ENCODE measurements at places on chromosomes 2 and 18.

DNA sequence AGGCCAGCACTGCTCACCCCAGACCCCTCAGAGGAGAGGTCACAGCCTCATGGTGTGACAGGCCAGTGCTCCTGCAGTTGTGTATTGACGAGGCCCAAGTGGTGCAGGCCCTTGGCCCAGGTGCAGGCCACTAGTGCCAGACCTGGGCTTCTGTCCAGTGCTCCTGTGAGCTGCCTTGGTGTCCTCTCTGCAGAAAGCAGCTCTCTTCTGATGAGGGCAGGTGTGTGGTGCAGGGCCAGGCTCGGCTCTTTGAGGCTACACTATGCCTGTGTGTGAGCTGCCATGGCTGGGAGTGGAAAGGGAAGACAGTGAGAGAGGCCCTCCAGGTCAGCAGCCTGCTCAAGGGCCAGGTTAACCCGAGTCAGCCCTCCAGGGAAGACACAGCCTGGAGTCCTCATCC, 17.1 kb downstream of the EHD3 start:
- DNase-seq = no peak

DNA sequence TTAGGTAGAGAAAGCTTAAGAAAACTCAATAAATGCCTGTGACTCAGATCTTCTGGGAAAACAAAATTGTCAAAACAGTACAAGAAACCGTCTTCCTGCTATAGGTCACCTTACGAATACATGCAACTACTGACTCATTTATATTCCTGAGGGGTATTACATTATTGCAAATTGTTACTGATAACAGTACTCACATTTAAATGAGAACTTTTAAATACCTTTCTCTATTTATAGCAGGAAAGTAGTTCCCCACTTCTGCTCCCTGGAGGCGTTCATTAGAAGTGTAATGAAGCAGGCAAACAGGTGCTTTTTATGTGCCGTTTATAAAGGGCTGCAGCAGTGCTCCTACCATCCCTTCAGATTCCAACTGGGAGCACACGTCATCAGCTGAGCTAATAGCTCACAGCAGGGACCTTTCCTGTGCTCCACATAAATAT, 65.1 kb upstream of the RPRM start:
- DNase-seq = no peak

GRCh38 chr2:151827564-151828142, 568 bp downstream of the ARL5A start:
- DNase-seq = no peak

GRCh38 chr2:25032901-25033300, 9.0 kb upstream of the EFR3B start:
- DNase-seq = no peak

DNA sequence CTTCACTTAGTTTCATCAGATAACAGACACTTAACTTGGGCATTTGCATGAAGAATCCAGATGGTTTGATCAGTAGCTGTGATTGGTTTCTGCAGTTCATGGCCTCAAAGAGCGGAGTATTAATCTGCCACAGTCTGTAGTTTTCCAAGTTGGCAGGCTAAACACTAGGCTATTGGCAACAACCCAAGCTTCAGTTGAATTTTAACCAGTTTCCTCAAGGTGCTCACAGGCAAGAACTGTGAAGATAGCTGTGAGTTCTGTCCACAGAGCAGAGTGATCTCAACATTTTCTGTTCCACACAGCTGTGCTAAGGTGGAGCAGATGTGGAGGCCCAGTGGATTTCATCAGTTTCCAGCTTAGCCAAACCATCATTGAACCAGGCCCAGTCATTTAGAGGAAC, 469.5 kb upstream of the LINC00305 start:
- no peak for DNase-seq

- no peak for DNase-seq
These were observed 234.4 kb downstream of the LOXHD1 start for GRCh38 chr18:46422552-46423055.

- no peak for DNase-seq
These were observed 83.0 kb upstream of the FZD7 start for GRCh38 chr2:201950606-201951005.

DNA sequence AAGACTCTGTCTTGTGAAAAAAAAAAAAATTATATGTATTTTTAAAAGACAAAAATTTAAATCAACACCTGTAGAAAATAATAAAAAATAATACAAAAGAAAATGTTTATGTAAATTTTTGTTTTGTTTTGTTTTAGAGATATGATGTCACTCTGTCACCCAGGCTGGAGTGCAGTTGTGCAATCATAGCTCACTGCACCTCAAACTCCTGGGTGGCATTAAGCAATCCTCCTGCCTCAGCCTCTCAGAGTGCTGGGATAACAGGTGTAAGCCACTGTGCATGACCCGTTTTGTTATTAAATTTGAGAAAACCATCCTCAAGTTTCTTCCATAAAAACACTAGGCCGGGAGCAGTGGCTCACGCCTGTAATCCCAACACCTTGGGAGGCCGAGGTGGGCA, 56.2 kb upstream of the B3GNT7 start:
- DNase-seq = no peak

DNA sequence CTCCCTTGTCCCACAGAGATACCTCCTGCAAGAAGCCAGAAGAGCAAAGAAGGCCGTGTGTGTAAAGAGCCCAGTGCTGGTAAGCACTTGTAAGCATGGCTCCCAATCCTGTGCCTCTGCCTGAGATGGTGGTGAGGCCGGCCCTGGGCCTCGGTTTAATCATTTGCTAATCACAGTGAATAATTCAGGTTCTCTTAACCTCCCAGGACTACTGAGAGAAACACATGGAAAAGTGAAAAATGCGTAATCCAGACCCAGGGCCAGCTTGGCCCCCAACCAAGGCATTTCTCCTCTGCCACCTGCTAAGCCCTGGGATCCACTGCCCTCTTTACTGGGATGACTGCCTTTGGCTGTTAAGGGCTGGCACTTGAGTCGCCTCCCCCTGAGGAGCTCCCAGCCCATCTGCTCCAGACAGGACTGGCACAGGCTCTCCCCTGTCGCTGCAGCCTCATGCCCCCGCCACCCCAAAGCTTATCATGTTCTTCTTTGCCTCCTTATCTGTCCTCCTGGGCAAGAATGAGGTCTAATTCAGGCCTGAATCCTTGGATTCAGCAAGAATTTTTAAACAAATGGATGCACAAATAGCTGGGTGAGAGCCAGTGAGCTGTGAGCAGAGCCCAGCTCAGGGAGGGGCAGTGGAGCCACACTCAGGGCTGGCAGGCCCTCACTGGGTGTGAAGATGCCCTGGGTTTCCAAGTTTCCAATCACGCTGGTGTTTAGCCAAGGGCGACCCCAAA, 193.9 kb upstream of the HS6ST1 start:
- no peak for DNase-seq

DNA sequence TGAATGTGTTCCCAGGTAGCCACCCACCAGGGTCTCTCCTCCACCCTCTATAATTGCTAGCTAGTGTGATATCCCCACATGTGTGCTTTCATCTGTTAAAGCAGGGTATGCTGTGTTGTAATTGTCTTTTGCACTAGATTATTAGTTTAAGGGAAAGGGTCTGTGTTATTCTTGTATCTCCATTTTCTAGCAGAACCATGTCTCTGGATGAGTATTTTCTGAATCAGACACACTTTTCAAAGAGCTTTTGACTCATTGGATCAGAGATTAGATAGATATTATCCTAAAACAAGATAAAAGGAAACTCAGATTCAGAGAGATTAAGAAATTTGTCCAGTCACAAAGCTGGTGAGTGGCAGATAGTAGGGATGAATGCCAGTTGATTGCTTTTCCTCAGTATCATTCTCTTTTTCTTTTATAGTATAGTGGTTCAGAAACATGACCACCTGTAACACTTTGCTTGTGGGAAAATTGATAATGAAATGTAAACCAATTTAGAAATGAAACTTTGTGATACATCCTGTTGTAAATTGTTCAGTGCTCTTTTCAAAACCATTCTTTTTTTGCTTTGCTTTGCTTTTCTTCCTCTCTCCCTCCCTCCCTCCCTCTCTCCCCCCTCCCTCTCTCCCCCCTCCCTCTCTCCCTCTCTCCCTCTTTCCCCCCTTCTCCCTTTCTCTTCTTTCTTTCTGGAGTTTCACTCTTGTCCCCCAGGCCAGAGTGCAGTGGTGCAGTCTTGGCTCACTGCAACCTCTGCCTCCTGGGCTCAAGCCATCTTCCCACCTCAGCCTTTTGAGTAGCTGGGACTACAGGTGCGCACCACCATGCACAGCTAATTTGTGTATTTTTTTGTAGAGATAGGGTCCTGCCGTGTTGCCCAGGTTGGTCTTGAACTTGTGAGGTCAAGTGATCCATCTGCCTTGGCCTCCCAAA, 7.4 kb downstream of the MIB1 start:
- no peak for DNase-seq

GRCh38 chr2:233202531-233202944, 48.9 kb upstream of the ATG16L1 start:
- DNase-seq = no peak

DNA sequence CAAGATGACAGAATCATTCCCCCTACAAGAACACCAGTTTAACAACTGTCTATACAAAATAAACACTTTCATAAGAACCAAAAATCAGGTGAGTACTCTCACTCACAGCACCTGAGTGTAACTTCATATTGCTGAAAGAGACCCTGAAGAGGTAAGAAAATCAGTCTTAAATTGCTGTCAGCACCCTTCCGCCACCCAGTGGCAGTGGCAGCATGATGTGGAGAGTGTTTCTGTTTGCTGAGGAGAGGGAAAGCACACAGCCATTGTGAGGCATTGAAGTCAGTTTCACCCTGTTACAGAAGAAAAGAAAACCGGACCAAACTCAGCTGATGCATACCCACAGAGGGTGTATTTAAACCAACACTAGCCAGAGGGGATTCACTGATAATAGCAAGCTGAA, 1240.8 kb upstream of the CRIM1 start:
- no peak for DNase-seq

GRCh38 chr2:218005028-218005427, 2.2 kb upstream of the TNS1 start:
- no peak for DNase-seq
